Hippocampal formation (tissue), 2 donors: ENCODE measurements at places on chromosomes 13 and 19.

GRCh38 chr13:107806726-107807125 is 408.6 kb downstream of the LIG4 start:
- DNase-seq, result no peak

DNA sequence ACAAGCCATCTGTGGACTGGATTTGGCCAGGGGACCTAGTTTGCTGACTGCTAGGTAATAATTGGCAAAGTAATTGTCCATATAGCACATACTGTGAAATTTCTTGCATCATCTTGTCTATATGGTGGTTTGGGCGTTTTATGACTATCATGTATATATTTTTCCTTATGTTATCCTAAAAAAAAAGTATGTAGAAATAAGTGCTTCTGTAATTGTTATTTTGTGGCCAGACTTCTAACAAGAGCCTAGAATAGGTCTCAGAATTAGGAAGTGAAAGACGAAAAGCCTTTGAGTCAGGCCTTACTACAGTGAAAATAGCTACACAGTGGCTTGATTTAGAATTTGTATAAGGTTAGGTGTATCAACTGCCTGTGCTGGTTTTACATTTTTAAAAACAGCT is 4.2 kb downstream of the FNDC3A start:
- no peak for DNase-seq

DNA sequence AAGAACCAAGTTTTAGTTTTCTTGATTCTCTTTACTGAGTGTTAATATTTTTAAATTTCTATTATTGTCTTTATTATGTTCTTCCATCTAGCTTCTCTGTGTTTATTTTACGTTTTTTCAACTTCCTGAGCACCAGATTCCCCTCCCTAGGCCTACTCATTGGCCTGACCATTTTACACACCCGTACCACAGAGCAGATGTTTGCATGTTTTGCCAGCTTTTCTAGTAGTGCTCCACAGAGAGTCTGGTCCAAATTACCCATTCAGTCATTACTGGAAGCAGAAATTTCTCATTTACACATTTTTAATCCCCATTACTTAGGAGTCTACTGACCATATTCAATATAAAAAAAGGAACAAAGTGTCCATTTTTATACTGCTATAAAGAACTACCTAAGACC is 66.9 kb downstream of the ING1 start:
- no peak for DNase-seq

GRCh38 chr13:49300276-49300675 is 52.6 kb downstream of the CDADC1 start:
- no peak for DNase-seq

DNA sequence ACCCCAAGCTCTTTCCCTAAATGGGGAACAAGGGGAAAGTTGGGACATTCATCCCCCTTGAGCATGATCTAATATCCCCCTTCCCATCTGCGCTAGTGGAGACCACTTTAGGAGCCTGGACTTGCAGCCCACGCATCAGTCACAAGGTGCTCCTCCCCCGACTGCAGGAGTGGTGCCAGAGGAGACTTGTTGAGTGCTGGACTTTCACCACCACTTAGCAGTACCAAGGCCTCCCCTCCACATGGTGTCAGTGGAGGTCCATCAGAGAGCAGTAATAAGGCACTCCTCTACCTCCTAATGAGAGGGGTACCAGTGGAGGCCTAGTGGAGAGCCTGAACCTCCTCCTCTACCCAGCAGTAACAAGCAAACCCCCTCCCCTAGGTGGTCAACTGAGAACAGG is 22.5 kb downstream of the CAB39L start:
- DNase-seq, result no peak

DNA sequence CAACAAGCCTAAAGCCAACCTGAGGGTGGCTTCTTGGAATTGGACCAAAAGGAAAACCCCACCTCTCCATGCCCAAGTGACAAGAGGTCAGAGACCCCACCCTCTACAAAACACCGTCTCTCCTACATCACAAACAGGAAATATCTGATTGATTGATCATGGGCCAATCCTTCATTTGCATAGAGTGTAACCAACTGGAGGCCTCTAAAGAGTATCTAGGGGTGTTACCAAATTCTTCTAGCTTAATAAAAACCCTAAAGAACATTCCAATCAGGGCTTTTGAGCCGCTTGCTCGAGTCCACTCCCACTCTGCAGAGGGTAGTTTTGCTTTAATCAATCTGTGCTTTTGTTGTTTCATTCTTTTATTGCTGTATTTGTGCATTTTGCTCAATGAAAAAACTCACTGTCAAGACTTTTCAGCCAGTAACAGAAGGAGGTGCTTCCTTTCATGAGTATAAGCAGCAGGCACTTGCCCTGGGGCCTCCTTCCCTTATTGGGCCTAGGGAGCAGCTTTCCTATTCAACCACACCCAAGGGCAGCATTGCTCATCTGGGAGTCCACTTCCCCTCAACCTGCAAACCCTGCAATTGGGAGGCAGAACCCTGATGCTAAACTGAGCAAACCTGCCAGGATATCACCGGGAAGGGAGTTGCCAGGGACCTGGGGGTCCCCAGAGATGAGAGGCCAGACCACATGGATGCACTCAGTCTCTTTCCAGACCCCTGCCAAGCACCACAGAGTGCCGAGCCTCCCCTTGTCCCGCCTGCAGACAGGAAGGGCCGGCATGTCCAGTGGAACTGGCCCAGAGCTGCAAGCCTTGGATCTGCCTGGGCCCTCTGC is 154.3 kb upstream of the VSTM2B start:
- no peak for DNase-seq

DNA sequence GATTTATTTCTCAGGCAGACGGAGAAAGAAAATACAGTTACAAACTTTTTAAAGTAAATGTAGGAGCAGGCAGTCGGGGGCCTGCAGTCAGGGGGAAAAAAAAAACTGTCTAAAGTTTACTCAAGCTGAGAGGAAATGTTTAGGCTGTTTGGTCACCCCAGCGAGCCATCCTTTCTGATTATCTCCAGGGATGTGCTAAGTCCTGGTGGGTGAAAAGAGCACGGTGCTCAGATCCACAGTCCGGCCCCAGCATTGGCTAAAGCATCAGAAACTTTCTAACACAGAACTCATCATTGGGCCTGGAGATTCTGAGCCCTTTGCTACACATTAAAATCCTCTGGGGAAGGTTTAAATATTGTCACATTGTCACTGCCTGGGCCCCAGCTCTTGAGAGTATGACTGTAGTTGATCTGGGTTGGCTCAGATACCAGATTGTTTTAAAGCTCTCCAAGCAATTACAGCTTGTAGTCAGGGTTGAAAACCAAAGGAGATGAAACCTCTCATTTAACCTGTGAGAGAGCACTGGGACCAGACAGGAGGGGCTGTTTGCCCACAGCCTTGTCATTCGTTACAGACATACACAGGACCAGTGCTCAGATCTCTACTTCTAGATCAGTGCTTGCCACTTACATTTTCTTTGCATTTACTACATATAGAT is 131.1 kb upstream of the HTR2A start:
- no peak for DNase-seq

GRCh38 chr13:73810647-73811046 is 323.6 kb downstream of the KLF12 start:
- DNase-seq, result no peak

- no peak for DNase-seq
Measured at GRCh38 chr19:23699521-23699860, 12.5 kb upstream of the ZNF675 start.

GRCh38 chr13:93226065-93226622 is 463 bp upstream of the GPC6 start:
- no peak for DNase-seq

DNA sequence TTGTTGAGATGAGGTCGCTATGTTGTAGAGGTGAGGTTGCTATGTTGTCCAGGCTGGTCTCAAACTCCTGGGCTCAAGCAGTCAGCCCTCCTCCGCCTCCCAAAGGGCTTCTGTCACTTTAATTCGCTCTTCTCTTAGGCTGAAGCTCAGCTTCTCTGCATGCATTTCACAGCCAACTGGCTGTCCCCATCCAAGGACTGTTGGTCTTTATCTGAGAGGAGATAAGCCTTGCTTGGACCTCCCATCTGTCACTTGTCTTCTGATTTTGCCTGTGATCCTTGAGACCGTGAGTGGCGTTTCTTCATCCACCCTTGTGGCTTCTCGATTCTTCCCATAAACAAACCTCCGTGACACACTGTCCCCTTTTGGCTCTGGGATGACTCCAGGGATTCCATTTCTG is 24.4 kb downstream of the CERS1 start:
- no peak for DNase-seq

GRCh38 chr19:44796701-44797115 is 12.2 kb upstream of the BCAM start:
- no peak for DNase-seq

DNA sequence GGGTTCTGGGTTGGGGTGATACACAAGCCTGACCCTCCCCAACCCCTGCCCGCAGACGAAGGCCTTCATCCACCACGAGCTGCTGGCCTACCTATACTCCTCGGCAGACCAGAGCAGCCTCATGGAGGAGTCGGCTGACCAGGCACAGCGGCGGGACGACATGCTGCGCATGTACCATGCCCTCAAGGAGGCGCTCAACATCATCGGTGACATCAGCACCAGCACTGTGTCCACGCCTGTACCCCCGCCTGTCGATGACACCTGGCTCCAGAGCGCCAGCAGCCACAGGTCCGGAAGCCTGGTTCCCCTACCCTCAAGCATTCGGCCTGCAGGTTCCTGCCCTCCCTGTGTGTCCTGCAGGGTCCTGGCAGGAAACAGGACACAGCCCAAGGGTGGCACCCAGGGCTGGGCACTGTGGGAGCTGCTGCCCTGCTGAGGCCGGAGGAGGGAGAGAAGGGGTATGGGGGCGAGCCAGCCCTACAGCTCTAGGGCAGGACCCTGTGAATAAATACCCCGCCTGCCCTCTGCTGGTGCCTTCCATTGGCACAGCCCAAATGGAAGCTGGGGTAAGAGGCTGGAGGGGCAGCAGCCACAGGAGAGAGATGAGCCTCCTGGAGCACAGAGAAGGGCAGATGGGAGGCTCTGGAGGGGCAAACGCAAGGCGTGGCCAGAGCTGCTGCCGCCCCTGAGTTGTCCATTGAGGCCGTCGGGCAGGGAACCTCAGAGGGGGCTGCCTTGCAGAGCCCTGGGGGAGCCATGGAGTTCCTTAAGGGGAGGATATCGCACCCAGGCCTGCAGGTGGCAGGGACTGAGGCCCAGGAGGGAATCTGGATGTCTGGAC is 6.8 kb downstream of the TMED1 start:
- DNase-seq, result no peak

- no peak for DNase-seq
Measured at GRCh38 chr19:5232798-5233505, 107.7 kb downstream of the PTPRS start.

DNA sequence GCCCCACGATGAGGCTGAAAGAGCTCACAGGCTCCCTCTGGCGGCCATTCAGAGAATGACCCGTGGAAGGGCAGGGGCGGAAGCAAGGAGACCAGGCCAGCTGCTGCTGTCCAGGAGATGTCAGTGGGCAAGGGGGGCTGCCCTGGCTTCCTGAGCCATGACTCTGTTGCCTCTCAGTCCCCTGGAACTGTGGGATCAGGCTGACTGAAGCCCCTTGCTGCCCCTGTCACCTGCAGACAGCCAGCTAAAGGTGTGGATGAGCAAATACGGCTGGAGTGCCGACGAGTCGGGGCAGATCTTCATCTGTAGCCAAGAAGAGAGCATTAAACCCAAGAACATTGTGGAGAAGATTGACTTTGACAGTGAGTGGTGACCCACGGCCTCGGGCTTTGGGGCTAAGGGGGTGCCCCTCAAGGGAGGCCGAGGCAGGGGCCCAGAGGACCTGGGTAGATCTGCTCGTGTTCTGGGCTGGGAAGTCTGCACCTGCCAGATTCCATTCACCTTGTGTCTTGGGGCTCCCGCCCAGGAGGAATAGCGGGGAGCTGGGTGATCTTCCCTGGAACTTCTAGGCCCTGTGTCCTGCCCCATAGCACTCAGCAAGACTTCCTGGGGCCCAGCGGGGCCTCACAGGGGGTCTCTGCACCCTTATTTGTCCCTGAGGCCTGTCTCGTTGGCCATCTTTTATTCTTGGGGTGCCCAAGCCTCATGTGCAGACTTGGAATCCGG is 12.5 kb upstream of the ACTN4 start:
- peak; percentile 16 for DNase-seq

DNA sequence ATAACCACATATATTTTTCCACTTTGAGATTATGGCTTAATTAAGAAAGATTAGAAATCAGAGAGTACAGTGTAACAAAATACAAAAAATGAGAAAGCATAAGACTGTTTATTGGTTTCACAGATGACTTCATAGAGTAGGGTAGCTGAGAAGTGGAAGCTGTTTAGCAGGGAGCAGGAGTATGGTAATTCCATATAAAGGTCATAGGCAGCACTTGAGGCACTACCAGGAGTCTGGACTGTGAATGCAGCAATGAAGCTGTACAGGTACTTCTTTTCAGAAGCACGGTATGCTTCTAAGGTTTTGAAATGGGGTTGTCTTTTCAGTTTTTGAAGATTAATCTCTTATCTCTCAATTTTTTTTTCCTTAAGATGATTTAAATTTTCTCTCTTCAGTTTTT is 69.2 kb downstream of the MICU2 start:
- DNase-seq, result no peak

DNA sequence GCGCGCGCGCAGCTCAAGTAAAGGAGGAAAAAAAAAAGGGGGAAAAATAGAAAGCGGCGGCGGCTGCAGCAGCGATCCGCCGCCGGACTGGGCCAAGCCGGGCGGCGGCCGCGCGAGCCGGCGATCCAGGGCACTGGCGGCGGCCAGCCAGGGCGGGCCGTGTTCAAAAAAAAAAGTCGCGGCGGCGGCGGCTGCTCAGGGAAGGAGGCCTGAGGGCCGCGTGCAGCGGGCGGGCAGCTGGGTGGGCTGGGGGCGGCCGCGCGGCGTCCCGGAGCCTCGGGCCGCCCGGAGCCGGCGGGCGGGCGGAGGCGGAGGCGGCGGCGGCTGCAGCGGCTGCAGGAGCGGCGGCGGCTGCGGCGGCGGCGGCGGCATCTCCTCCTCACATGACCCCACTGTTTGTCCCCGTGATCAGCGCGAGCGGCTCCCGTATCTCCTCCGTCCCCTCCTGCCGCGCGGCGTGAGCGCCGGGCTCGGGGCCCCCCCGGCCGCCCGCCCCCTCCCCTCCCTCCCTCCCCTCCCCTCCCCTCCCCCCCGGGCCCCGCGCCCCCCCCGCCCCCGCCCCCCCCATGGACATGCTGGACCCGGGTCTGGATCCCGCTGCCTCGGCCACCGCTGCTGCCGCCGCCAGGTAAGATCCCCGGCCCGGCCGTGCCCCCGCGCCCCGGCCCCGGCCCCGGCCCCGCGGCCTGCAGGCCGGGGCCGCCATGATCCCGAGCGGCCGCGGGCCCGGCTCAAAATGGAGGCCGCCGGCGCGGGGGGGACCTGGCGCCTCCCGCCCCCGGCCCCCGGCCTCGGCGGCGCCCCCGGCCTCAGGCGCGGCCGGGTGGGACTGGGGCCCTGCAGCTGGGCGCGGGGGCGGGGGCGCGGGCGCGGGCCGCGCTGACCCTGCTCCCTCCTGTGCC is at the start of gene USF2:
TSS of gene USF2 (plus strand) at position 427 of the 902 bp plus-strand sequence. CDS start at position 567, 140 bp downstream.
- peak; percentile 68 for DNase-seq
